ENCODE measurements at places on chromosomes 11 and 22.

DNA sequence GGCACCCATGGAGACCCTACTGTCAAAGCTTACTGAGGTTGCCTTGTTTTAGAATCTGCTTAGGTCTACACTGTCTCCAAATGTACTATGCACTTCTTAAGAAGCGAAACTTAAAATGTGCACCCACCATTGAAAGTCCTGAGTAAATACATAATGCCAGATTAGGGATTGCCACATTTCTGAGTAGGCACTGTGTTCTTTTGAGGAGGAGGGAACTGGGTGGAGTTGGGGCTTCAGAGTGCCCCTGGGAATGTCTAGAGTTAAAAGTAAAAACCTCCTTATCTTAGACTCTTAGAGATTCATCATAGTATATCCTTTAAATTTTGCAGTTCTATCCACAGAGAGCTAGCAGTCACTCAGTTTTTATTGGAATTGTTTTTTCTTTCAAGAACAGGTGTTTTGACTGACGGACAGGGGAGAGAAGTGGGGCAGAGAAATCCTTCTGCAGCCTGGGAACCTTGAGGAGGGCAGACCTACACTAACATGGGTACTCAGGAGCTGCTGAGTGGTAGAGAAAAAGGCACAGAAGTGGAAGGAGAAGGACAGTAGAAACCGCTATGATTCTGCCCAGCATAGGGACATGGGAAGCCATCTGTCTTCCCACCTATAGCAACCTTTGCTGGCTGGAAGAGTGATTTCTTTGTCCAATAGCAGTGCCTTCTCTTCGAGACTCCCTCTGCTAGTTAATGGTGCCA is 33.4 kb upstream of the MICAL2 start:
- H3K4me1 ChIP-seq, result peaks cover 33% of the 10 kb centered on the region
- no peak overlapping the region for H3K4me3 ChIP-seq
- no peaks in the 10 kb centered on the region for H3K27me3 ChIP-seq
- no peak overlapping the region for H3K27ac ChIP-seq

DNA sequence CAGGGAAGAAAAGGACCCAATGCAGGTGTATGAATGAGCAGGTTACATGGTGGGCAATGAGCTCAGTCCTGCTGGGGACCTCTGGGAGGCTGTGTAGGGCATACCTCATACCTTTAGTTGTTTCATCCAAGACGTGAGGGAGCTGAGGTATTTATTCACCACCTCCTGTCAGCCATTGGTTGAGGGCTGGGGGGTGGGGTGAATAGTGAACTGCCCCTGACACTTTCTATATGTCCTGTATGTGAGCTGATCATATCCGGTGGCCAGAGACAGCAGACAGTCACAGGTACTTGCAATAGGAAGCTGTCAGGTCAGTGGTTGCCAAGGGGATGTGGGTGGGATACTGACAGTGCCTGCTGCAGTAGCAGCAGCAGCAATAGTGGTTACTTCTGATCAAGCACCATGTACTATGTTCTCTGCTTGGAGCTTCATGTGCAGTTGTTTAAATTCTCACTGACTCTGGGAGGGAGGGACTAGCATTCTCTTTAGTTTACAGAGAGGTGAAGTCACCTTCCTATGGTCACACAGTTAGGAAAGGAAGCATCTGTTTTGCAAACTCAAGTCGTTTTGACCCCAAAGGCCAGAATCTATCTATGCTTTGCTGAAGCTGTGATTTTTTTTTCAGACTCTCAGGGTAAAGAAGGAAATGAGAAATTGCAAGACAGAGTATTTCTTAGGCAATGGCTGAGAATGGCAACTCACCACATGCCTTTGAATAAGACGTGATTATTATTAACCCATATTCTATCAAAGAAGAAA is 54.0 kb downstream of the MIAT start:
- no peaks in the 10 kb centered on the region for H3K4me1 ChIP-seq
- H3K27ac ChIP-seq, result no peak overlapping the region
- no peaks in the 10 kb centered on the region for H3K27me3 ChIP-seq
- no peak for DNase-seq

- H3K4me3 ChIP-seq, result no peak overlapping the region
- peaks cover 4% of the 10 kb centered on the region for H3K36me3 ChIP-seq
- H3K27me3 ChIP-seq, result no peaks in the 10 kb centered on the region
- no peaks in the 10 kb centered on the region for H3K4me1 ChIP-seq
- DNase-seq, result no peak
These were observed 17.1 kb downstream of the F2 start for GRCh38 chr11:46736146-46736545.

DNA sequence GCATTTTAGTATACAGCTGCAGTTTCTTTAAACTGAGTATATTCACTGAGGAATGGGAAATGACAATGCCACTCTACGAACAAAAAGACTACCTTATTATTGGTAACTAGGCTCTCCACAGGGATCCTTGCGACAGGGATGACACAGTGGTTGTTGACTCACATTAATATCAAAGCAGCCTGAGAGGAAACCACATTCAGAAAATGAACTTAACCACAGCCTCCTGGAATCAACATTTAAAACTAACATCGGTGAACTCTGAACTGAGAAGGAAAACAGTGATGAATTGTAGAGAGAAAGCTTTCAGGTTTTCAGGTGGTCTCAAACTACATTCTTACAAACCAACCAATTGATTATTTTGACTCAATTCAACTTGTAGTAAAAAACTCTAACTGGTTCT is 90.3 kb upstream of the MTMR2 start:
- DNase-seq, result peak; percentile 16
- H3K27ac ChIP-seq, result no peak overlapping the region
- peaks cover 25% of the 10 kb centered on the region for H3K4me1 ChIP-seq
- H3K27me3 ChIP-seq, result no peaks in the 10 kb centered on the region

GRCh38 chr22:25542720-25543402 is 21.6 kb upstream of the GRK3 start:
- H3K27me3 ChIP-seq, result no peaks in the 10 kb centered on the region
- H3K4me3 ChIP-seq, result no peak overlapping the region
- no peak overlapping the region for H3K27ac ChIP-seq
- no peak for DNase-seq
- no peaks in the 10 kb centered on the region for H3K36me3 ChIP-seq

DNA sequence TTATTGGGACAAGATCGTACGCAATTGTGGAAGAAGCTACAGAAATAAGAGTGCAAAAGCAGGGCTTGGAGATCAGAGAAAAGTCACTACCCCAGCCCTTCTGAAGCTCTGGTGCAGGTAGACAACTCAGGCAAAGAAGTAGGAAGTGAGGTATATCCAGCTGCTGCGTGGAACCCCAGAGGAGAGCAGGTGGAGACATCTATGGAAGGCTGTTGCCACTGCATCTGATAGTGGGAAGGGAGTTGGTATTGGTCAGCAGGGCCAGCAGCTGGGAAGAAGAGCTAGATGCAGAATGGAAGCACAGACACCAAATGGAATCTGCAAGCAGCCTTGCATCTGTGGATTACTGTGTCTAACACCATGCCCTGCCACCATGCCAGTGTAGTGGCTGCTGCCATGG is 165.1 kb downstream of the WNT11 start:
- H3K4me3 ChIP-seq, result no peak overlapping the region
- no peaks in the 10 kb centered on the region for H3K36me3 ChIP-seq
- DNase-seq, result no peak
- H3K4me1 ChIP-seq, result no peaks in the 10 kb centered on the region
- H3K27ac ChIP-seq, result no peak overlapping the region

GRCh38 chr22:17954860-17955587 is 69.3 kb downstream of the MICAL3 start:
- H3K4me1 ChIP-seq, result peaks cover 11% of the 10 kb centered on the region
- no peak for DNase-seq
- no peaks in the 10 kb centered on the region for H3K27me3 ChIP-seq
- no peak overlapping the region for H3K27ac ChIP-seq

DNA sequence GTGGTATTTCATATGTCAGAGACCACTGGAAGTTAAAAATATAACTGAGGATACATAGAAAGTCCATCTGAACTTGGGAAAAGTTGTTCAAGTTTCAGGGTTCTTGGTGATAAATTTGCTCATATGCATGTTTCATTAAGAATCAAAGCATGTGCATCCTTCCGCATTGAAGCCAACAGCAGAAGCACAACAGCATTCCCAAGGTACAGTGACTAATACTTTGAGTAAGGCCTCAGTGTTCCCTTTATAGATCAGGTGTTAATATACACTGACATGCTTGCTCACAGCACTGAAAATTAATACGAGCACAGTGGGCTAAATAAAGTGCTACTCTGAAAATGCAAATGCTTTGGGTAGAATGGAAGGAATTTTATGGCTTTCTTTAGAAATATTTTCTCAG is 691.1 kb downstream of the METTL15 start:
- no peaks in the 10 kb centered on the region for H3K36me3 ChIP-seq
- no peak for DNase-seq
- no peaks in the 10 kb centered on the region for H3K4me1 ChIP-seq

GRCh38 chr22:17808693-17809403 is 34.6 kb upstream of the BID start:
- no peaks in the 10 kb centered on the region for H3K27me3 ChIP-seq
- no peak overlapping the region for H3K27ac ChIP-seq
- DNase-seq, result no peak
- H3K36me3 ChIP-seq, result peaks cover 8% of the 10 kb centered on the region
- H3K4me3 ChIP-seq, result no peak overlapping the region
- no peaks in the 10 kb centered on the region for H3K4me1 ChIP-seq

DNA sequence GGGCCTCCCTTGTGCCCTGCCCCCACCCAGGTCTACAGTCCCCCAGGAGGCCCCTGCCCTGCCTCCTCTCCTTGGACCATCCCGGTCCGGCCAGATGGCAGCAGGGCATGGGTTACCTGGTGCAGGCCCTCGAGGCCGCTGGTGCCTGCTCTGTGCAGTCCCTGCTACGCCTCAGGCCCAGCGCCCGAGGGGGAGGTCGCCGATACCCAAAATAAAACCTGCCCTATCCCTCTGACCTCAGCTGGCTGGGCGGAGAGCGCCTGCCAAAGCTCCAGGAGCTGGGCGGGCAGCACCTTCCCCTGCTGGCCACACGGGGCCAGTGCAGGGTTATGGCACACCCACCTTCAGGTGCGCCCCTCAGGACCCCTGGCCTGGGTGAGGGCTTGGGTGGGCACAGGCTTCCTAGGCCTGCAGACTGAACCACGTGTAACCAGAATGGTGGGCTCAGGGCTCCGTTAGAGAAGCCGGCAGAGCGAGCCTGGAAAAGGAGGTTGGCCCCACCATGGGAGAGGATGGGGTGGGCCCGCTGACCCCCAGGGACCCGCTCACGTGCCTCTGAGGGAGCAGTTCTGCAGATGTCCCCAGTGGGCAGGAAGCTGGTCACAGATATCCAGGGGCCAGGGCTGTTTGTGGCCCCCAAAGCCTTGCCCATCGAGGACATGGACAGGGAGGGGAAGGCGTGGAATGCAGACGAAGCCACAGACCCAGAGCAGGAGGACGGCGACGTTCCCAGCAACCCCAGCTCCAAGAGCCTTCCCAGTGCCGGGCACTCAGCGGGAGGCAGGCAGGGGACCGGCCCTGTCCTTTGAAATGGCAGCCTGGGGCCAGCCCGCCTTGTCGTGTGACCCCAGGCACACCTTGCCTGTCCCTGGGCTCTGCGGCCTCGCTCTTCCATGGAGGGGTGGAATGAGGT is 1.7 kb upstream of the TNNT3 start:
- no peaks in the 10 kb centered on the region for H3K4me1 ChIP-seq
- no peak for DNase-seq
- no peaks in the 10 kb centered on the region for H3K27me3 ChIP-seq
- H3K4me3 ChIP-seq, result no peak overlapping the region
- H3K27ac ChIP-seq, result no peak overlapping the region

- H3K27ac ChIP-seq, result no peak overlapping the region
- no peaks in the 10 kb centered on the region for H3K27me3 ChIP-seq
- no peak for DNase-seq
- no peak overlapping the region for H3K4me3 ChIP-seq
- H3K4me1 ChIP-seq, result no peaks in the 10 kb centered on the region
These were observed 43.6 kb upstream of the LUZP2 start for GRCh38 chr11:24453129-24453718.

GRCh38 chr11:64659417-64660144 is 63.4 kb downstream of the NRXN2 start:
- peak overlapping the region; percentile 20 for H3K4me3 ChIP-seq
- H3K4me1 ChIP-seq, result peaks cover 29% of the 10 kb centered on the region
- no peaks in the 10 kb centered on the region for H3K36me3 ChIP-seq
- DNase-seq, result peak; percentile 81
- peak overlapping the region; percentile 34 for H3K27ac ChIP-seq

- DNase-seq, result no peak
- H3K27me3 ChIP-seq, result peaks cover 9% of the 10 kb centered on the region
- no peak overlapping the region for H3K4me3 ChIP-seq
- no peak overlapping the region for H3K27ac ChIP-seq
- 0 out of 2 replicates have a peak, but pooled peaks cover 4% of the 10 kb centered on the region for H3K4me1 ChIP-seq
- no peaks in the 10 kb centered on the region for H3K36me3 ChIP-seq
These were observed 103.9 kb downstream of the GGTLC2 start for GRCh38 chr22:22748297-22748743.

DNA sequence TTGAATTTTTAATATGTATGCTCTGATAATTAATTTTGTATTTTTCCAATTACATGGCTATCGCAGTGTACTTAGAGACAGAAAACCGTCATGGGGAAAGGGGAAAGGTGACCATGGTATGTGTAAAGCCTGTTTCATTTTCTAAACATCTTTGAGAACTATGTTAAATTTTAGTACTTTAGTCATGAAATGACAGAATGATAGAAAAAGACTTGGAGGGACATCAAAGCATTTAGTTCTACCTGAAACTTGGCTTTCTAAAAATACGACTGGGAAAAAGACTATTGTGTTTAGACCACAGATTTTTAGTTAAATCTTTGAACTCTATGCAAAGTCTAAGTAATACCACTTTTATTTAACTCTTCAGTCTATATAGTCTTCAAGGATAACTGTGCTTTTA is 54.1 kb downstream of the MAML2 start:
- no peak overlapping the region for H3K4me3 ChIP-seq
- no peaks in the 10 kb centered on the region for H3K4me1 ChIP-seq
- no peak for DNase-seq
- H3K36me3 ChIP-seq, result no peaks in the 10 kb centered on the region
- H3K27ac ChIP-seq, result no peak overlapping the region
- no peaks in the 10 kb centered on the region for H3K27me3 ChIP-seq

GRCh38 chr11:14953904-14954303 is 18.2 kb downstream of the CALCA start:
- H3K4me3 ChIP-seq, result no peak overlapping the region
- H3K27ac ChIP-seq, result no peak overlapping the region
- no peaks in the 10 kb centered on the region for H3K36me3 ChIP-seq
- no peaks in the 10 kb centered on the region for H3K27me3 ChIP-seq
- no peaks in the 10 kb centered on the region for H3K4me1 ChIP-seq
- no peak for DNase-seq

DNA sequence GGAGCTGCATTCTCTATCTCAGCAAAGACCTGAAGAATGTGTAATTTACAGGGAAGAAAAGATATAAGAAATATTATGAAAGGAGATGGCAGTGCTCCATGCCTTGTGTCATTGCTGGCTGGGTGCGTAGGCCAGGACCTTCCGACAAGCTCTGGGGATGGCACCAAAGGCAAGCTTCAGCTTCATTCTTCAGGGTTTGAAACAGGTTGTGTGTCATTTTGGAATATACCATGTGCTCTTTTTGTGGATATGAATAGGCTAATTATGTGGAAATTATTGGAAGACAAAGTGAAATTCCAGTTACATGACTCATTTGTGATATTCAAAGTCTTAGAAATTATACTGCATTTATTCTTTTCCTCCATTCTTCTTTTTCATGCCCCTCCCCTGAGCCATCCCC is 5.7 kb upstream of the KIRREL3 start:
- no peak overlapping the region for H3K4me3 ChIP-seq
- no peak overlapping the region for H3K27ac ChIP-seq
- no peaks in the 10 kb centered on the region for H3K27me3 ChIP-seq
- DNase-seq, result no peak
- H3K4me1 ChIP-seq, result no peaks in the 10 kb centered on the region
- no peaks in the 10 kb centered on the region for H3K36me3 ChIP-seq
